ENCODE measurements at places on chromosomes 7 and 10.

DNA sequence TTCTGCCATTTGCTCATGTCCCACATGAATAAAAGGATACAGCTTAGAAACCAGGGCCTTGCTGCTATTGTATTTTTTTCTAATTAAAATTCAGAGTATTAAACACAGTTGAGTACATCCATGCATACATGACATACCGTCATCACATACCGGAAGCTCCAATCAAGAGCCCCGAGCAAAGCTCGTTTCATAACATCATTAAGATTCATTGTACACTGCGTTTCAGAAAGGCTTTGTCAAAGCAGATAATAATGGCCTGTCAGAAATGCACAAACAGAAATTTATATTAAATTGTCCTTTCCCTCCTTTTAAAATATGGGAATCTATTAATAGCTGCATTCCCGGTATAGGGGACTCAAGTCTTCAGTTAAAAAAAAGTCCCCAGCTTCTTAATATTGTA is 103.4 kb downstream of the PRTFDC1 start:
- no peak for DNase-seq

GRCh38 chr10:76337641-76338040 is 906.2 kb downstream of the LRMDA start:
- DNase-seq, result no peak

- no peak for DNase-seq
These were observed at the start of gene TMEM176A for GRCh38 chr7:150800581-150801241. Gene TMEM176A, plus strand, starts transcription at chr7:150800769. Its CDS starts 782 bp downstream, at chr7:150801551.

GRCh38 chr7:41107330-41107937 is 595.5 kb downstream of the INHBA start:
- DNase-seq, result no peak

- no peak for DNase-seq
These were observed 134.7 kb upstream of the AGR3 start for GRCh38 chr7:17016402-17017010.

- no peak for DNase-seq
These were observed 61.0 kb upstream of the SMIM30 start for GRCh38 chr7:113179313-113179712.

GRCh38 chr7:12244129-12244528 is 33.0 kb downstream of the TMEM106B start:
- DNase-seq, result no peak

DNA sequence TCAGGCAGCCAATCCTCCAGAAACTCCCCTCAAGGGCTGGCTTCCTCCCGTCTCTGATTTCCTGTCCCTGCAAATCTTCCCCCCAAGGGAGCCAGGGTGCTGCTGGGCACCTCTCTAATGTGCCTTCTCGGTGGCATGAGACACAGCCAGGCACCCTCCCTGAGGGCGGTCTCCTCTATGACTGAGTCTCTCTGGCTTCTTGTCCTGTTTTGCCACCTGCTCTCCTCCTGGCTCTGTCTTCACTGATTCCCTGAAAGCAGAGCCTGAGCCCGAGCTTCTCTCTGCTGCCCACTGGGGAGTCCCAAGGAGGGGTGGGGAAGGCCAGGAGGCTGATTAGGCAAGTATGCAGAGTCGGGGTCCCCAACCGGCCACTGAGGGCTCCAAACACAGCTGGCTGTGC is 60.4 kb upstream of the INSIG1 start:
- DNase-seq, result no peak

- no peak for DNase-seq
These were observed 5.7 kb downstream of the PDK4 start for GRCh38 chr7:95590387-95591248.

- DNase-seq, result no peak
These were observed 5.8 kb upstream of the CYP3A7 start for GRCh38 chr7:99740573-99741440.

DNA sequence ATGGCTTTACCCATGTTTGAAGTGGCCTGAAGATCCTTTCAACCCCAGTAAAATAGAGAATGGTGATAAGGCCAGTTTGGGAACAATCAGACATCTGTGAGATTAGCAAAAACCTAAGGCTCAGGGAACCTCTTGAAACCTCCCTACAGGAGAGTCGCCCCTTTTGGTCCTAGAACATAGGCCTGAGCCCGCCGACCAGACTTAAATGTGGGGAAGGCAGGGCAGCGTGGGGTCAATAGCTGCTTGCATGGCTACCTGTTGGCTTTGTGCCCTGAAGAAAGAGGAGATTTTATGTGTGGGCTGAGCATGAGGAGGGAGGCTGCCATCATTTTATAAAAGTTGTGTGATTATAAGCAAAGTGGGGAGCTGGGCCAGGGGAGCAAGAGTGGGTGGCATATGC is 97.6 kb upstream of the TBX20 start:
- DNase-seq, result no peak

GRCh38 chr10:49240946-49241345 is 52.8 kb upstream of the TMEM273 start:
- DNase-seq, result no peak

DNA sequence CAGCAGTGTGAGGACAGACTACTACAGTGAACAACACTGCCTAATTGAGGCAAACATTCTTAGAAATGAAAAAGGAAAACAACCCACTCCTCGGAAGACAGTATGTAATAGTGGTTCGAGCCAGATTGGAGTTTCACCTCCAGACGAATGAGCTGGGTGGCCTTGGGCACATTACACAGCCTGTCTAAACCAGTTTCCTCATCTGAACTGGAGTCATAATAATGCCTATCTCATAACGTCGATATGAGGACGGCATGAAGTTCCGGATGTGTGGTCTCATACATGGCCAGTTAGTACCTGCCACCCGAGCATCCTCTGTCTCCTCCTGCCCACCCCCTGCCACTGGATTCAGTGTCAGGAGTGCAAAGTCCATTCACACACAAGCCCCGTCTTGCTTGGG is 15.8 kb upstream of the FRMPD2 start:
- DNase-seq, result no peak

- no peak for DNase-seq
These were observed 88.4 kb downstream of the SH3PXD2A start for GRCh38 chr10:103766751-103767505.

DNA sequence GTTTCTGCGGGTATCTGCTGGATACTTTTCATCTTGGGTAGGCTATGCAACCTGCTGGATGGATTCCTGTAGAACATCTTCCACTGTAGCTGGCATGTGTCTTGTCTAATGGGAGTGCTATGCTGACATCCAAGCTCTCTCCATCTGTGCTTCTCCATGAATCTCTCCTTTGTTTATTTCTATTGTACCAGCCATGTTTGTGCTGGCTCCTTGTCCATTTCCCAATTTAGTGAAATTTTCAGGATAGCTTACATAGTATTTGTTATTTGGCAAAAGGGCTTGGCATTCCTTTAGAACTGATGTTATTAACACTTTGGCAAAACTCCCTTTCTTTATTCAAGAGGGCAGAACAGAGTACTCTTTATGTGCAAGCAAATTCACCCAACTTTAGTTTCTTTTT is 198.0 kb downstream of the CSTF2T start:
- no peak for DNase-seq

Data from stimulated activated CD8-positive, alpha-beta memory T cell treated with anti-CD3 and anti-CD28 coated beads, Interleukin-15, amount 100 ng/mL, for 1 hour (primary cell).